ENCODE measurements at places on chromosomes 7 and 10. TPM values are rescaled to one million over a fixed set of nuclear protein-coding genes. Genes with fewer than 3 reads are reported as not detected.

The SGMS1 gene
- total RNA-seq: 8.2 TPM

The METTL2B gene
- 29.8 TPM for total RNA-seq

The GLI3 gene
- 4.9 TPM for total RNA-seq

The ASZ1 gene
- total RNA-seq: 0.14 TPM

The ELN gene
- not detected for total RNA-seq

The EEPD1 gene
- 9.4 TPM for total RNA-seq

The HOXA7 gene
- 2.2 TPM for total RNA-seq

DNA sequence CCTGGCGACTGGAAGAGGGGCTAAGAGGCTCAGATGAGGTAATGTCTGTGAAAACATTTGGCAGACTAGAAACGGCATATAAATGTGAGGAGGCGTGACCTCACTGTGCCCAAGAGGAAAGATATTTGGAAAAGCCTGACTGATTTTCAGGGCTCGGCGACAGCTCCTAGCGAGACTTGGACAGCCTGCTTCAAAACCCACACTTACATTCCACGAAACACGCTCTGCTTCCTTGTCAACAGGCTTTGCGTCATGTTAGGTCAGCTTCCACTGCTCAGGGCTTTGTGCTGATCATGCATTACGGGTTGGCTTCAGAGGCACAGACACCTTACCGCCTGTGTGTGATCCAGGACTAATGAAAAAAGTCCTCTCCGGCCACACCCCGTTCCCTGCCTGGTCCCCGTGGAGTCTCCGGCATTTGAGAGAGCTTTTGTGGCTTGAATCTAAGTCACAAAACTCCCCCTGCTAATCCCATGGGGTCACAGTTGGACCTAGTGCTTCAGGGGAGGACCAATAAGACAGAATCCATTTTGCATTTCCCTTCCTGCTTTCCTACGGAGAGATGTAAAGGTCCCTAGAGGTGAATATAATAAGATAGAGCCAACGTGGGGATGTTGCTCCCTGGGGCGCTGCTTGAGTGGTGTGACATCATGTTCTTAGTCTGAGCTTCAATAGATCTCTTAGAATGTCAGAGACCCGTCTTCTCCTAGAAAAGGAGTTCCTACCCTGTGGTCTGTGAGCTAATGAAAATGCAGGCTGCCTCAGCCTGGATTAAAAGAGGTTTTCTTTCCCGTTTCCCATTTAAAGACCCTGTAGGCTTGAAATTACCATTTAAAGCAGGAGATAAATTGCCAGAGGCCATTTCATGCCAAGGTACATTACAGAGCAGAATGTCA, 25.5 kb downstream of the FGFBP3 start:
- DNase-seq: no peak

DNA sequence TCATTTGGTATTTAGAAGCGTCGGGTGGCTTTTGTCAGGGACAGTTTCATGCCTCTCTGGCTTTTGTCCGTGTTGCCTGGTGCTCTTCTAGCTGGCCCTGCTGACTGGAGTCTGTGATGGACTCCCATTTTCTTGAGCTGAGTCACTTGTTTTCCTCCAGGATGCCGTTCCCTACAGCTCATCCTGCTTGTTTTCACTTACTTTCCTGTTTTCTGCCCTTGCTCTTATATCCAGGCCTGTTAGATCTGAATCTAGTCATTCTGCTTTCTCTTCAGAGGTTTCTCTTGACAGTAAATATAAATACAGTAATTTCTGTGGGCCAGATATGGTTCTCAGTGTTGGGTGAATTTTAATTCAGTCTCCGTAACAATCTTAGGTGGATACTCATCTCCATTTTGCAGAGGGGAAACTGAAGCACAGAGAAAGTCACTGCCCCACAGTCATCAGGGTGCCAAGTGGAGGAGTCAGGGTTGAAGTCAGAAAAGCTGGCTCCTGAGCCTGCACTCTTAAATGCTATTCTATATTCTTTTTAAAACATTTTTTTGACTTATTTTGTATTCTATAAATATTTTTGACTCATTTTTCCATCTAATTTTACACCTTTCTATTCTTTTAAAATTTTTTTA, 85.4 kb downstream of the CCNY start:
- DNase-seq: peak; percentile 44

DNA sequence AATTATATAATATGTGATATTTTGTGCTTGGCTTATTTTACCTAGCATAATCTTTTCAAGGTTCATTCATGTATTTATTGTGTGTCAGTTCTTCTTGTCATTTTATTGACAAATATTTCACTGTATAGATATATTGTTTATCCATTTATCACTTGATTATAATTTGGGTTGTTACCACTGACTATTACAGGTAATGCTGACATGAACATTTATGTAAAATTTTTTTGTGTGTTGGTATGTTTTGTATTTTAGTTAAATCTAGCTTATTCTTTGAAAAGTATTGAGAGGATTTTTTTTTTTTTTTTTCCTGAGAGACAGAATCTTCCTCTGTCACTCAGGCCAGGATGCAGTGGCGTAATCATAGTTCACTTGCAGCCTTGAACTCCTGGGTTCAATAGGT, 107.7 kb downstream of the MAPK8 start:
- no peak for DNase-seq

- DNase-seq: no peak
These were observed 8.0 kb downstream of the SEPHS1 start for GRCh38 chr10:13340068-13340467.

DNA sequence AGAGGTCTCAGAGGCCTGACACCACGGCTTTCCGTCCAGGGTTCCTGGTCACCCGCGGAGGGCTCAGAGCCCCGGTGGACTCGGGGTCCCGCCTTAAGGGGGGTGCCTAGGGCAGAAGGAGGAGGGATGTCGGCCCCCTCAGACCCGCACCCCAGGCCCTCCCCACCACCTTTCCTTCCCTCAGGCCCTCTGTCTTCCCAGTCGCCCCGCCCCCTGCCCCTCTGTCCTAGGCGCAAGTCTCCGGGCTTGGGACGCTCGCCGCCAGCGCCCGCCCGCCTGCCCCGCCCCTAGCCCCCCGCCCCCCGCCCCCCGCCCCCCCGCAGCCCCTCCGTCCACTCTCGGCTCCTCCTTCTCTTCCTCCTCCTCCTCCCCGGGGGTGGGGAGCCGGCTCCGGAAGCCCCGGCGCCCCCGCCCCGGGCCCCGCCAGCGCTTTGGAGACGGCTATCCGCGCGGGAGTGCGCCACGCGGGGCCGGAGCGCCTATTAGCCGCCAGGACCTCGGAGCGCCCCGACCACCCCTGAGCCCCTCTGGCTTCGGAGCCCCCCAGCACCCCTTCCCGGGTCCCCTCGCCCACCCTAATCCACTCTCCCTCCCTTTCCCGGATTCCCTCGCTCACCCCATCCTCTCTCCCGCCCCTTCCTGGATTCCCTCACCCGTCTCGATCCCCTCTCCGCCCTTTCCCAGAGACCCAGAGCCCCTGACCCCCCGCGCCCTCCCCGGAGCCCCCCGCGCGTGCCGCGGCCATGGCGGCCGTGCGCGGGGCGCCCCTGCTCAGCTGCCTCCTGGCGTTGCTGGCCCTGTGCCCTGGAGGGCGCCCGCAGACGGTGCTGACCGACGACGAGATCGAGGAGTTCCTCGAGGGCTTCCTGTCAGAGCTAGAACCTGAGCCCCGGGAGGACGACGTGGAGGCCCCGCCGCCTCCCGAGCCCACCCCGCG, at the start of gene AEBP1:
TSS of gene AEBP1 (plus strand) at position 423 of the 937 bp plus-strand sequence. CDS start at position 744, 321 bp downstream.
- no peak for DNase-seq

DNA sequence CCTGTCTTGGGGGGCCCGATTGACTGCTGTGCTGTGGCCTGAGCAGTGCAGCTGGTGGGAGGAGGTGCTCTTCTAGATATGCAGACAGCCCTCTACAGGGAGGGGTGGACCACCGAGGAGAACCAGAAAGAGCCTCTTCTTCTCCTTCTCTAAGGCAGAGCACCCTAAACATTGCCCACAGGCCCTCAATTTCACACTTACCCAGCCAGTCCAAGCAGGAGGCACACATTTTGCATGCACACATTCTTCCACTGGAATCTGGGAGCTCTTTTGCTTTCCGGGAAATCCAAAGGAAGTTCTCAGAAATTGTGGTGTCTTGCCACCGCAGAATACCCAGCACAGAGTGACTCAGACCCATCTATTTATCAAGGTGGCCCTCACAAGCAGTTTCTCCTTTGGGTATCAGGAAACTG, 45.8 kb downstream of the EEPD1 start:
- DNase-seq: peak; percentile 88

DNA sequence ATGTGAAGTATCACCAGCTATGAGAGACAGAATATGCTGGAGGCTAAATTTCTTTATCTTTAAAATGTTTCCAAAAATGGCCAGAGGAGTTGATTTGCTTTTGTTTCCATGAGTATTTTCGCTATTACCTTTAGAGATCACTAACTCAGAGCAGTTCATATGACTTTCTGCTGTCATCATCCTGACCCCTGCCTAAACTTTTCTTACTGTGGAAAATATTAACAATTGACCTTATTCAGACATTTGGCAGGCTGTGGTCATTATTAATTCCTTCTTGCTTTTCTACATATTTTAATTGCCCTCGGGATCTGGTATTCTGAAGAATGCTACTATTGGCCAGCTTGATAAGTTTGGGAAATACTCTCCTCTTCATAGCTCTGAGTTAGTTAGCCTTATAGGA, 156.5 kb downstream of the EXOC4 start:
- DNase-seq: no peak

DNA sequence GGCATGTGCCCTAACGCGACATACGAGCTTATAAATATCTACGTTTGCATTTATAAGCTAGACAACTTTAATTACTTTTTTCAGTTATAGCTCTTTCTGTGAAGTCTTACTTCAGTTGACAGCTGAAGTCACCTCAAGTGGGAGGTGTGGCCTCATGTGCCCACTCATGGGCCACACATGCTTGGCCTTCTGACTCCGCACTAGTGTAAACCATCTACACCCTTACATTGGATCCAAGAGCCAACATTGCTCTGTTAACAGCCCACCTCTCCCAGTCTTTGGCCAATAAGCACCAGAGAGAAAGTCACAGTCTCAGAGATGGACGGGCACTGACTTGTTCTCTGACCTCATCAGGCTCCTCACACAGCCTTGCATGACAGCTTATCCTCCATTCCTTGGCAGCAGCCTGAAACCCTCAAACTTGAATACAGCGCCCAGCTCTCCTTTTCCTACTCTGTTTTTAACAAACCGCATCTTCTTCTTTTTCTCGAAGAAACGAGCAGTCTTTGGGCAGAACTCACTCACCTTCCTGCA, 70.9 kb upstream of the AMPH start:
- DNase-seq: no peak

DNA sequence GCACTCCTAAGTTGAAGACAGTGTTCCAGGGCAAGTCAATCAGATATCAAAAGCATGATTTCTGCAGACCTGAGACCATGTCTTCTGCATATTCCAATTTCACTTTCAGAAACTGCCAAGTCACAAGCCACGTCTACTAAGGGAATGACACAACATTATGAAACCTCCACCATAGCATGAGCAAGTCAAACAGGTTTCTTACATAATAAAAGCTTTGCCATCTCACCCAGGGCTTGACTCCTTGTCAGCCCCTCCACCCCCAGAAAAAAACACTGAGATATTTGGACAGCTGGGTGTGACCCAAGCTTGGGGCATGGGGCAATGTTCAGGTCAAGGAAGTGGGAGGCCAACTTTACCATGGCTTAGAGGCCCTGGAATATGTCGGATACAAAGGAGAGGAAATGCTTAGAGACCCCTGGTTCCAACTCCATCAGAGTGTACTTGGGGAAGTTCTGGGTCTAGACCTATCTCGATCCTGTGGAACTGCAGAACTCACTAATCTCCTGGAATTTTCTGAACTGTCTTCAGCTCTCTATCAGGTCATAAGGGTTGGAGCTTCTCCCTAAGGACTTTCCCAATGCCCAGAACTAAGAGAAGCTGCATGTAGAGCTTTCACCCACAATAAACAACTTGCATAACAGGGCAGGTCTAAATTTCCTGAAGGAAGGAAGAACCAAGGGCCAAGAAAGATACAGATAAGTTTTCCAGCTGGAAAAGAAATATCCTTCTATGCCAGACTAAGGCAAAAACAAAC, 80.6 kb upstream of the NAMPT start:
- no peak for DNase-seq

DNA sequence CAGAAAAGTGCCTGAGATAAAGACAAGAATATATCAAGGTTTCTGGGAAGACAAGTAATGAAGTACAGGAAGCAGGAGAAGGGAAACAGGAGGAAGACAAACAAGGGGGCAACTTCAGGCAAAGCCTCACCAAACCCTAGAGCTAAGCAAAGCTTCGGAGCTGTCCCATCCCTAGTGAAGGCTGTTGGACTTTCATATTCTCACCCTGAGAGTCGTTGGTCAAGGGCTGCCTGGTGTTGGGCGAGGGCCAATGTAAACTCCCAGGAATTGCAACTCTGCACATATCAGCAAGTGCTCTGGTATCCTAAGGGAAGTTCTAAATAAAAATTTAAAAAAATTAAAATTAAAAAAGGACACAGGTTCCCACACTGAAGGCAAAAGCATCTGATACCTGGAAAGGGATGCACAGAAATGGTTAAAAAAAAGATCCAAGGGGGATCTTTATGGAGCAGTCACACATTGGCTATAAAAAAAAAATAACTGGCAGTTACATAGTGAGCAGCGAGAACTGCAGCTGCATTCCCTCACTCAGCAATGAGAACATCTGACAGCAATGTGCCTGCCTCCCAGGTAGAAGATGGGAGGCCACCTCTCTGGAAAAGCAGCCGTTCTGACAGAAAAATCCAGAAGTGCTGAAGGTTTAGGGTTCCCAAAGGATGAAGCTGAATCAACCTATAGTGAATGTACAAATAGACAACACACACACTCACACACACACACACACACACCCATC, 304.7 kb downstream of the WDR11 start:
- DNase-seq: no peak

GRCh38 chr7:100220586-100221230, 959 bp downstream of the PVRIG start:
- no peak for DNase-seq

- no peak for DNase-seq
These were observed 251.4 kb upstream of the HABP2 start for GRCh38 chr10:113301342-113301984.

DNA sequence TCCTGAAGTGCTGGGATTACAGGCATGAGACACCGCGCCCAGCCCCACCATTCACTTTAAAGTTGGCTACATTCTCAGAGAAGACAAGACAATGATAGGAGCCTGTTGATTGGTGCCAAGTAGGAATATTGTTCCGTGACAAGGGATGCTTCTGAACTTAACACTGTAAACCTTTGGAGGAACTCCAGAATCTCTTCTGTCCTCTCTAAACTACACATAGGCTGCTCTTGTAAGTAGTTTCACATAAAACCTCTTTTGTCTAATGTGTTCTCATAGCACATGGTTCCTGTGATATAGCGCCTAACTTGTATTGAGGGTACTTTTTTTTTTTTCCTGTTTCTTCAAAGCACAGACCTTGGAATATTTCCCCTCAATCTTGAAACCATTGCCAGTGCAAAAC, 3.6 kb upstream of the COPG2 start:
- DNase-seq: no peak

DNA sequence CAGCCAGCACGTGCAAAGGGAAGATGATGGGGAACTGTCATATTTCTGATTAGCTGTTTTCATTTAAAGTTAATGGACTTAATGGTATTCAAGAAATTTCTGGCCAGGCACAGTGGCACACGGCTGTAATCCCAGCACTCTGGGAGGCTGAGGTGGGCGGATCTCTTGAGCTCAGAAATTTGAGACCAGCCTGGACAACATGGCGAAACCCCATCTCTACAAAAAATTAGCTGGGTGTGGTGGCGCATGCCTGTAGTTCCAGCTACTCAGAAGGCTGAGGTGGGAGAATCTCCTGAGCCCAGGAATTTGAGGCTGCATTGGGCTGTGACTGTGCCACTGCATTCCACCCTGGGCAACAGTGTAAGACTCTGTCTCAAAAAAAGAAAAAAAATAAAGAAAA, 18.7 kb downstream of the STN1 start:
- DNase-seq: no peak

All from H4 (cell line).